Sciatic nerve (tissue), 2 donors: ENCODE measurements at places on chromosomes 5 and 9. TPM values are rescaled to one million over a fixed set of nuclear protein-coding genes. Genes with fewer than 3 reads are reported as not detected.

- no peak for DNase-seq
Observed at GRCh38 chr5:14225173-14225834, 82.2 kb downstream of the TRIO start.

GRCh38 chr5:176447591-176447977 lies 601 bp upstream of the FAF2 start:
- DNase-seq = no peak

DNA sequence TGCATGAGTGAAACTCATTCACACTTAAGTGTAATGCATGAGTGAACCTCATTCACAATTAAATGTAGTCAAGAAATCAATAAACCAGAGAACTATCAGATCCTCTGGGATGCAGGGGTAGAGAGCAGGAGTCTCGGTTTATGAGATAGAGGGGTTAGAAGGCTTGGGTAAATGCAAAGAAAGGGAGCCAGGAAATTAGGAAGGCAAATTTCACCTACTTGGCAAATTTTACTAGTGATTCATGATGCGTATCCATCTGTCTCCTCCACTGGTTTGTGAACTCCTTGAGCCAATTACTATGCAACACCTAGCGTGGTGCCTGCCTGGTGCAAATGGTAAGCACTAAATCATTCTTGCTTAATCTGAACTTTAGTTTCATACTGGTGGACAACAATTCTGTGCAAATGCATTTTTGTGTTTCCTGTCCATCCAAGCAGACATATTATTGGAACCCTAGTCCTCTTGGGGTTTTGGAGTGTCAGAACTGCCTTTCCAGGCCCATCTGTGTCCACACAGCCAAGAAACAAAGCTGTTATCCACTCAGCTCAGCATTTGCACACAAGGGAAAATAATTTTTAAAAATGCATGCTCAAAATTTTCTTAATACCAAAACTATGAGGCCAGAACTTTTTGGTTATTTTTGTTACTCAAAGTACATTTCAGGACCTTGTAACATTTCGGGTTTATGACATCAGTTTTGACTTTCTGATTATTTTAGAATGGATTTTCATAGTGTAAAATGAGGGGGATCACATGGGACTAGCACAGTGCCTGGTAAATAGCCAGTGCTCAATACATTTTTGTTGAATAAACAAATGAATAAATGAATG lies 5.2 kb downstream of the HAPLN1 start:
- DNase-seq = no peak

Gene FOXD4L6
- total RNA-seq = not detected

GRCh38 chr5:131270809-131271208 lies 7.0 kb downstream of the CDC42SE2 start:
- DNase-seq = no peak

GRCh38 chr5:143576711-143577484 lies 173.4 kb upstream of the NR3C1 start:
- DNase-seq = no peak

Gene N4BP3
- total RNA-seq = 2.6 TPM
